ENCODE measurements at places on chromosomes 6 and 20.

DNA sequence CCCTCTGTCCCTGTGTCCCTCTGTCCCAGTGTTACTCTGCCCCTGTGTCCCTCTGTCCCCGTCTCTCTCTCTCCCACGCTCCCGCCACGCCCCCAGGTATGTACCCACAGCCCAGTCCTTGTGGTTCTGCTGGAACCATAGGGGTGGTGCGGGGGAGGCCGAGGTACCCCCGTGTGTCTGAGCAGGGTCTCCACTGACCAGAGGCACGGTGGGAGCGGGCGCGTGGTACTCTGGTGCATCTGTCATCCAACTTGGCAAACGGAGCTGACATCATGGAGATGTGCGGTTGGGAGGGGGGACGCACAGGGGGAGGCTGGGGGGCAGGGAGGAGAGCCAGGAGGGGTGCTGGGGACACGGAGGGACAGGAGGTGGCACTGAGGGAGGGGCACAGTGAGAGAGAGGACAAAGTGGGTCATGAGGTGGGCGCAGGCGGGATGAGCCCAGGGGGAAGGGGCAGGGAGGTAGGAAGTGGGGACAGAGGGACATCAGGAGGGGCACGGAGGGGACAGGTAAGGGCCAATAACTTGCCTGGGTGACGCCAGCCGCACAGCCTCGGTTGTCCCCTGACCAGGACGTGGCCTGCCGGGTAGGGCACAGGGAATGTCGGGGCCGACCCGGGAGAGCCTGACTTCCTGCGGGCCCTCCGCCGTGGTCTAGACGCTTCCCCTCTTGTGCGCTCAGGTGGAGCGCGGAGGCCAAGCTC lies 163.6 kb upstream of the PDE10A start:
- DNase-seq: no peak

GRCh38 chr6:14945461-14946185 lies 300.2 kb upstream of the JARID2 start:
- DNase-seq: no peak

GRCh38 chr6:168371185-168371584 lies 51.6 kb upstream of the DACT2 start:
- DNase-seq: no peak

DNA sequence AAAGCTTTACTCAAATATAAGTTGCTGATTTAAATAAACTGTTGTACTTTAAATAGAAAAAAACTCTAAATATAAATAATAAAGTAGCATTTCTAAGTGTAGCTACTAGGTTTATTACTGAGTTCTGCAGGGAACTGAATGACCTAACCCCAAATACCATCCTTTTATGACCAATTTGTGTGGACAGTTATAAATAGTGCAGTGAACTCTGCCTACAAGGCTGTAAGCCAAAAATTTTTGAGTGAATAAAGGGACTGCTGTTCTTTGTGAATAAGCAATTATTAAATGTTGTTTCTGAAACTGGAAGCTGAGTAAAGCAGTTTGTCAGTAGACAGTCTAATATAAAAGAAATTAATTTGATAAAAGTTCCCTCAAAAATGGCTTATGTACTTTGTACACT lies 90.8 kb upstream of the ELOVL5 start:
- no peak for DNase-seq

GRCh38 chr20:63021356-63022321 lies 14.9 kb upstream of the BHLHE23 start:
- no peak for DNase-seq

GRCh38 chr6:32081168-32081990 lies 27.8 kb downstream of the TNXB start:
- no peak for DNase-seq

DNA sequence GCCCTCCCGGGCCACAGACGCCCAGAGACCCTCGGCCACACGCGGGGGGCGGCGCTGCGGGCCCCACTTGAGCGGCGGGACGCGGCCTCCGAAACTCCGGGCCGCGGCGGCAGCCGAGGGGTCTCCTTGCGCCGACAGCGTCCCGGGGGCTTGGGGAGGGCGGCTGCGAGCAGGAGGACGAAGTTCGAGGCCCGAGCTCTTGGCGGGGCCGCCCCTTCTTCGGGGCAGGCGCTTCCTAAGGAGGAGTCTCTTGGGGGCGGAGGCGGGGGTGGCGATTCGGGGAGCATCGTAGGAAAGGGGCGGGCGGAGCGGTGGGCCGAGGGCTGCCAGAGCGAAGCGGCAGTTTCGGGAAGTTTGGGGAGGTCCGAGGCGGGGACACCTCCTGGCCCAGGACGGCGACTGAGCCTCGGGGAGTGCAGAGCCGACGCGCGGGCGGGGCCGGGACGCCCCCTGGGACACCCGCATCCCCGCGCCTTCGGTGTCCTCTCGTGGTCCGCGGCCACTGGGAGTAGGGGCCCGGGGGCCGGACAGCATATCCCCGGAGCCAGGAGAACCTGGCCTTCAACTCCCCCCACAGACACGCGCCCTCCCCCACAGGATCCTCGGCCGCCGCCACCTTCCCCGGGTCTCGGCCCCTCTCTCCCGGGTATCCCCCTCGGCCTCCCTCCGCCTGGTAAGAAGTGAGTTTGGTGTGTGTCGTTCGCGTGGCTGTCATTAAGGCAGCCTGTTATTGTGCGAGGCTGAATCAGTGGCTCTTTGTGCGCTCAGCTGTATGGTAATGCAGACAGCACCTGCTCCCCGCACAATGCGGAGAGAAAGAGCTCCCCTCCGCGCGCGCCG lies 613 bp upstream of the DLL1 start:
- peak; percentile 52 for DNase-seq

DNA sequence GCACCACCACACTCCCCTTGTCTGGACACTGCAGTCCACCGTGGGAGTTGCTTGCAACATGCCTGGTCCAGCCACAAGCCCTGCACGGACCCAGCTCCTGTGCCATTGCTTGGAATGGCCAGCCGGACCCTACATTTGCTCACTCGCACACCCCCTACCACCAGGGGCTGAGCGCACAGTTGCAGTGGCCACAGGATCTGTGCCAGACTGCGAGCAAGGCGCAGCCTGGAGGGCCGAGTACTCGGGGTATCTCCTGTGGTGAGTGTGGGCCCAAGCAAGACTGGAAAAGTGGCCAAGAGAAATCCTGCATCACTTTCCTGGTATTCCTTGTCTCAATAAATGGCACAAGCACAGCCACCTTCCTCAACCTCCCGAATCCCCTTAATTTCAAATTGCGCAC lies 85.4 kb upstream of the SAMD5 start:
- no peak for DNase-seq

DNA sequence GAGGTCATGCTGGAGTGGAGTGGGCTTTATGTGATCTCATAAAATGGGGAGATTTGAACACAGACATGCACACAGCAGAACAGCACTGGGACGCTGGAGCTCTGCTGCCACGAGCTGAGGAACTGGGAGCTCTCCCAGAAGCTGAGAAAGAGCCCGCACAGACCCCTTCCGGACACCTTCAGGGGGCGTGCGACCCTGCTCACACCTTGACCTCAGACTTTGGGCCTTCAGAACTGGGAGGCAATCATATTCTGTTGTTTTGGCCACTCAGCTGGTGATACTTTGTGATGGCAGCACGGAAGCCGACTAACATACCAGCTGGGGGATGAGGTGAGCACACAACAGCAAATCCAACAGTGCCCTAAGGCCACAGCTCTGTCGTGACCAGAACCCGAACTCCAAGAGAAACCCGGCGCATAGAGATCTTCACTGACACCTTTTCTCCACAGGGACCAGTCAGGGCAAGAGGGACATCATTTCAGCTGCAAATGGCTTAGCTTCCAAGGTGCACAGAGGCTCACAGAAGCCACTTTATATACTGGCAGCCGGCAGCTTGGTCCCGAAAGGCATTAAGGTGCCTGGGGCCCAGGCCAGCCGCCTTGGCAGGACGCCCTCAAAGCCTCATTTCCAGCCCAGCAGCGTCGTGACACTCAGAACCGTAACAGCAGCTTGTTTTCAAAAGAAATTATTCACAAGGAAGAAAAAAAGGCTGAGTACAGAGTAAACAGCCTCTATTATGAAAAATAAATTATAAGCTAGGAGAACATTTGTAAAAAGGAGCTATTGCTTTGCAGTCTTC lies 89.3 kb downstream of the RNASET2 start:
- DNase-seq: no peak

DNA sequence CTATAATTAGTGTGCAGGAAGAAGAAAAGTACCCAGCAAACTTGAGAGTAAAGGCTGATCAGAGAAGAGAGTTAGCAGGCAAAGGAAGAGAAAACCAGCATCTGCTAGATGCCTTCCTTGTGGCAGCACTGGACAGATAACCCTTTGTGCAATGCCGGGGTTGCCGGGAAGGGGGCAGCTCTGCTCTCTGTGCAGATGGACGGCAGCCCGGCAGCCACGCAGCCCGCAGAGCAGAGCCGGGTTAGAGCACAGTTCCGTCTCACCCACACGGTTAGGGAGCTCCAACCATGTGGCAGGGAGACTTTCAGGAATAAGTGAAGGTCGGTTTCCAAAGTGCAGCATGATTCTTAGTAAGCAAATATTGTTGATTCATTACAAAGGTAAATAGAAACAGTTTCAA lies 80.0 kb upstream of the RPS6KA2 start:
- DNase-seq: peak; percentile 32

DNA sequence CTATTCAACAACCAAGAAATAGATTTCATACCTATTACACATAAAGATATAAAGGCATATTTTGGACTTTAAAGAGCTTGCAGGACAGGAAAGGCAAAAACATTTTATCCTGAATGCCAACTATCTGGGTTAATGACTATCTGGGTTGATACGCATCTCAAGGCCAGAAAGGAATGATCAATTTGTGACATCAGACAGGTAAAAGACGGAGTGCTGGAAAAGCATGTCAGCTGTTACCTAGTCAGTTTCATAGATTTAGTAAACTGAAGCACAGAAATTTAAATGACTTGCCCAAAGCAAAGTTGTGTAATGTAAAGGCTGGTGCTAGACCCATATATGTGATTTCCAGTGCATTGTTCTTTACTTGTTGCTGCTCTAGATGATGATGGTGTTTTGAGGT lies 36.8 kb downstream of the HDAC2 start:
- no peak for DNase-seq

DNA sequence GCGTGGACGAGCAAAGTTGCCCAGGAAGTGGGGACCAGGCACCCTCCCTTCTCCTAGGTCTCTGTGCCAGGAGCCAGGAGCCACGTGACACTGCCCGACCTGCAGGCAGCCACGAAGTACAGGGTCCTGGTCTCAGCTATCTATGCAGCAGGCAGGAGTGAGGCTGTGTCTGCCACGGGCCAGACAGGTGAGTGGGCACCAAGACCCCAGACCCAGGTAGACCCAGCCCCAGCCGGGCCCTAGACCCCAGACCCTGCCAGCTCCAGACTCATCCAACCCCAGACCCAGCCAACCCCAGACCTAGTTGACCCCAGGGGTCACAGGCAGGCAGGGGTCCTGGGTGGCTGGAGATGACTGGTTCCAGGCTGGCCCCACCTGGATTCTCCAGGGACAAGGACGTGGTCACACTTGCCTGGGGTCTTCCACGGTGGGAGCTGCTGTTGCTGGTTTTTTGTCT lies 21.1 kb downstream of the COL20A1 start:
- DNase-seq: no peak

DNA sequence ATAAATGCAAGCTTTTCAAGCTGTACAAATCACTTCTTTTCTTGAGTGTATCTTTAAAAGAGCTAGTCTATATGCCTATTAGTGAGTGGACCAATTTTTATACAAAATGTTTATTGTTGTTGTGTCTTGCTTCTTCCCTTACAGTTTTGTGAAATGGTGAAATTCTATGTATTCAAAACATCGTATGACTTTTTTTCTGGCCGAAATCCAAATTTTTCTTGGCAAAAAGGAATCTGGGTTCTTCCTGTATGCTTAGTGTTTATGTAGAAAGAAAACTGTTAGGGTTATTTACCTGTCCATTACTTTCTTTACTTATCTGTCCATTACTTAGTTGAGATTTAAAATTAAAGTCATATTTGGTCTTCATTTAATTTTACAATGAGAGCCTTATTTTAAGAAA lies 153.9 kb downstream of the MMS22L start:
- DNase-seq: no peak

DNA sequence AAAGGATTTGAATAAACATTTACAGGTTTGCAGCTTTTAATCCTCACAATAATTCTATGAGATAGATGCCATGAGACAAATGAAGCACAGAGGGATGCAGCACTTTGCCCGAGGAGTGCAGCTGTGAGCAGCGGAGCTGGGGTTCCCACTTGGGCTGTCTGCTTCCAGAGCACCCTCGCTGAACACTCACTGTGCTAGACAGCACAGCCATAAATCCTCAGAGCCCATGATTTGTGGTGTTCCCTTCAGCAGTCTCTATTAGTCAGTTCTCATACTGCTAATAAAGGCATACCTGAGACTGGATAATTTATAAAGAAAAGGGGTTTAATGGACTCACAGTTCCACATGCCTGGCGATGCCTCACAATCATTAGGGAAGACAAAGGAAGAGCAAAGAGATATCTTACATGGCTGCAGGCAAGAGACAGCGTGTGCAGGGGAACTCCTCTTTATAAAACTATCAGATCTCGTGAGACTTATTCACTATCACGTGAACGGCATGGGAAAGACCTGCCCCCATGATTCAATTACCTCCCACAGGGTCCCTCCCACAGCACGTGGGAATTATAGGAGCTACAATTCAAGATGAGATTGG lies 25.3 kb upstream of the CTAGE9 start:
- DNase-seq: no peak

- no peak for DNase-seq
Measured at GRCh38 chr6:143759666-143760065, 81.9 kb downstream of the PHACTR2 start.

DNA sequence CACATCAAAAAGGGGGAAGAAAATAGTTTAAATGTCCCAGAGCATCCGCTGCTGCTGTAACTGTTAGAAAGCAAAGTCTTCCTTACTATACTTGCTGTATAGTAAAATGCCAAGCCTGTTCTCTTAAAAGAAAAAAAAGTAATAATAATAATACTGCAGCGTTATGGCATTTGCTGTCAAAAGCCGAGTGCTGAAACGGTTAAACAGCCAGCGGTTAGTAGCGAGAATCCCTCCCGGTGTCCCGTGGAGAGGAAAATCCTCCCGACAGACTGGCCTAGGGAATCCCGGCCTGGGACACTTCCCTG lies 19.5 kb upstream of the NFATC2 start:
- no peak for DNase-seq

GRCh38 chr6:167702241-167702827 lies 124.4 kb upstream of the AFDN start:
- DNase-seq: no peak

GRCh38 chr6:138025528-138025978 lies 81.7 kb downstream of the PERP start:
- no peak for DNase-seq

GRCh38 chr20:11791835-11792567 lies 125.7 kb upstream of the BTBD3 start:
- peak; percentile 9 for DNase-seq

Measured in bronchial epithelial cell (primary cell).